ENCODE measurements at places on chromosomes 11 and 22.

DNA sequence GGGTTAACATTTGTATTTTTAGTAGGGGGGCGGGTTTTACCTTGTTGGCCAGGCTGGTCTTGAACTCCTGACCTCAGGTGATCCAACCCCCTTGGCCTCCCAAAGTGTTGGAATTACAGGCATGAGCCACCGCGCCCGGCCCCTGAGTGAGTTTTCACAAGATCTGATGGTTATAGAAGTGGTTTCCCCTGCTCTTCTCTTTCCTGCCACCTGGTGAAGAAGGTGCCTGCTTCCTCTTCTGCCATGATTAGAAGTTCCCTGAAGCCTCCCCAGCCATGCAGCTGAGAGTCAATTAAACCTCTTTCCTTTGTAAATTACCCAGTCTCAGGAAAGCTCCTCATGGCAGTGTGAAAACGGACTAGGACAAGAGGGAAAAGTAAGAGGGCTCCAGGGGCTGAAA lies 259.1 kb upstream of the PLET1 start:
- no peak for DNase-seq

GRCh38 chr11:86063536-86063935 lies 5.3 kb downstream of the PICALM start:
- no peak for DNase-seq

DNA sequence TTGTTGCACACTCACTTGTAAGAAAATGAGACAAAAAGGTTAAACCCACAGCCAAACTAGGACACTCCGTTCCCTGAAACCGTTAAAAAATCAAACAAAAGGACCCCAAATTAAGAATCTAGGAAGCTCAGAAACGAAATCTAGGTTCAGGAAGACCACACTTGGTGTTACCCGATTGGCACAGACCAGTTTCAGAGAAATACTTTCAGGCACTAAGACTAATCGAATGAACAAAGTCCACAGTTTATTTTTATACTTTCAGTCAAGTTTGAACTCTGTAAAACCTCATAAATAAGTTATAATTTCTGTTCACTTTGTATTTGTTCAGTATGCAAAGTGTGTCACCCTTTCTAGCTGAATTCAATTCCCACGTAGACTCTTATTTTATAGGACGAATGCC lies 38.8 kb upstream of the TTC12 start:
- no peak for DNase-seq

GRCh38 chr11:97683733-97684132 lies 1293.9 kb downstream of the JRKL start:
- no peak for DNase-seq

DNA sequence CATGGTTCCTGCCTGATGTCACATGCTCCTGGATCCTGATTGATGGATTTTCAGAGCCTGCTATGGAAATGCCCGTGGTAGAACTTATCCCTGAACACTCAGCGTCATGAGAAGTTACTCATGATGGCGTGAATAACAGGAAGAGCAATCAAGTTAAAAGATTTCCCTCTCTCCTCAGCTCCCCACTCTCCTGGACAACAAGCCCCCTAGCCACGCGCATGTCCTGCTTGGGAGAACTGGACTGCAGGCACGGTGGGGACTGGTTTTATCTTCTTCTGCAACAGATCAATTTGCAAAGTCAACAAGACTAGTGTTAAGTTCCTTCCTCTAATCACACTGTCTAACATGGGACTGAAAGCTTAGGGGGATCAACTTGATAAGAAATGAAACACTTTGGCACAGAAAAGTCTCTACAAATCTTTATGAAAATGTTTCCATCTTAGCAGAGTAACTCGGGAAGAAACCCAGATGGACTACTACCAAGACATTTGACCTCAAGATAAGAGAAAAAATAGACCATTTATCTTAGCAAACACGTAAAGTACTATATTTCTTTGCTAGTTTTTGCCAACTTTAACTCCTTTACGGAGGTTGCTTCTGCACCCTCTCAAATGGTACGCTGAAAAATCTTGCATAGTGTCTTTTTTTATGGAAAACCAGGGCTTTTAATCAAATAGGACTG lies 27.6 kb downstream of the POU2AF1 start:
- no peak for DNase-seq

GRCh38 chr11:32829680-32830412 lies at the start of gene PRRG4:
Gene PRRG4 (plus strand): TSS chr11:32829927. CDS start chr11:32830530, 603 bp downstream.
- DNase-seq = peak; percentile 88

- DNase-seq = no peak
Measured at GRCh38 chr22:31160328-31160978, 471 bp downstream of the RNF185 start.

DNA sequence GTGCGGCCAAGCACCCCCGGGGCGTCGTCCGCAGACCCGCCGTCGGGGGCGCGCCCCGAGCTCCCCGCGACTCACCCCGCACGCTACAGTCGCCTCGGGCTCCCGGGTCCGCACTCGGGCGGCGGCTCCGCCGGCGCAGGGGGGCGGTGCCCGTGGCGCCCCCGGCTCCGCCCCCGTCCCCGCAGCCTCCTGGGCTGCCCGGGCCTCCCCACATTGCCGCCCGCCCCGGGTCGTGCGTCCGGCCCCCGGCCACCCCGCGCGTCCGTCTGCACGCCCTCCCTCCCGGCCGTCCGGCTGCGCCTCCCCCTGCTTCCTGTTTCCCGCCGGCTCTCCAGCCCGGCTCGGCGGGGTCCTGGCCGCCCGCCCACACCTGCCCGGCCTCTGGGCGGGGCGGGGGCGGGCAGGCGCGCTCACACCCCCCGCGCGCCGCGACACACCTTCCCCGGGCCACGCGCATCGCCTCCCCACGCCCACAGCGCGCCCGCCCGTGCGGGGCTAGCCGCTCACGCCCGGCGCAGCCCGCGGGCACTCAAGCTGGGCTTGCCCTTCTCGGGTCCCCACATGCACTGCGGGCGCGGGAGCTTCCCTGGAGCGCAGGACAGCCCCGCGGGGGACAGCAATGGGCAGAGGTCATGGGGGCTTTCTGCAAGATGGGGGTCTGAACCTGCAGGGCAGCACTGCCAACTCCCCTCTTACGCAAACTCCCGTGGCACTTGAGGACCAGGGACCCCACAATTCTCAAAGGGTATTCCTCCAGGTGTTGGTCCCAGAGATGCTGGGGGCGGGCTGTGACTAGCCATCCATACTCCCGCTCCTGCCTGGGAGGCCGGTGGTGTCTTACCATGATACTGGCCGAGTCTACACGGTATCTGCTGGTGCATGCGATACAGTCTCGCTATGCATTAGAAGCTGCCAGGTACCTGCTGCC lies at the start of gene CARD10:
TSS of gene CARD10 (minus strand) at position 148 of the 928 bp plus-strand sequence. CDS start 215 bp downstream, outside the sequence.
- peak; percentile 84 for DNase-seq

DNA sequence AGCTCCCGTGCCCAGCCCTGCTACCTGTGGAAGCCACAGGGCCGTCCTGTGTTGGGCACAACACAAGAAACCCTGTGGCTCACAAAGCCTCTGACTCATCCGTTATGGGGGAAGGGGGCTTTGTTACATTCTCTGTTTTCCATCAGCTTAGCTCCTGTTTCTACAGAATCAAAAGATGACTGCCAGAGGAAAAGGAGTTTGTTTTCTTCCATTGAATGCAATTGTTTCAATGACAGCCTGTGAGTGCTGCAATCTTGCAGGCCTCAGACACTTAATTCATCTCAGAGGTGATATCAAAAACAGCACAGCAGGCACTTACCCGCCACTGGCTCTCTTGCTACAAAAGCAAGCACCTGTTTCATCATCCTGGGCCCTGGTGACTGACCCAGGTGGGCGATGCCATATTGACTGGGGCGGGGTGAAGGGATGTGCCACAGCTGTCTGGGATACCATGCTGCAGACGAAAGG lies 194.3 kb downstream of the OPCML start:
- DNase-seq = no peak

DNA sequence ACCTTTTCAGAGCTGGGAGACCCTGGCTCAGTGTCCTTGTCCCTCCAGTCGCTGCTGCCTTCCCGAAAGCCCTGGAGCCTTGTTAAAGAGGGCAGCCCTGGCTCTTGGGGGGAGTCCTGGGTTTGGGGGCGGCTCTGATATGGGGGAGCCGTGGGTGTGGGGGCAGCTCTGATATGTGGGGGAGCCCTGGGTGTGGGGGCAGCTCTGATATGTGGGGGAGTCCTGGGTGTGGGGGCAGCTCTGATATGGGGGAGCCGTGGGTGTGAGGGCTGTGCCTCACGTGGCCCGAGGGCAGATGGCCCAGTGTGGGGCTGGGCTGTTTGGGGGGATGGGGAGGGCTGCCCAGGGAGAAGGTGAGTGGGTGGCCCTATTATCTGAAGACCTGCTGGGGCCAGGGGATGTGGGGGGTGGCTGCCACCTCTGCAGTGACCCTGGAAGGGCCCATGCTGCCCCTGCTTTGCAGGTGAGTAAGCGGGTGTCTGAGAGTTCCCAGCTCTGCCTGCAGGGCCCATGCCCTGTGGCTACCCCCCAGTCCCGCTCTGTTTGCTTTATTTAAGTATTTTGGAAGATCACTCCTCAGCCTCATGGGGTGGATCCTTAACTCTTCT lies 30.9 kb upstream of the GRAMD4 start:
- no peak for DNase-seq

DNA sequence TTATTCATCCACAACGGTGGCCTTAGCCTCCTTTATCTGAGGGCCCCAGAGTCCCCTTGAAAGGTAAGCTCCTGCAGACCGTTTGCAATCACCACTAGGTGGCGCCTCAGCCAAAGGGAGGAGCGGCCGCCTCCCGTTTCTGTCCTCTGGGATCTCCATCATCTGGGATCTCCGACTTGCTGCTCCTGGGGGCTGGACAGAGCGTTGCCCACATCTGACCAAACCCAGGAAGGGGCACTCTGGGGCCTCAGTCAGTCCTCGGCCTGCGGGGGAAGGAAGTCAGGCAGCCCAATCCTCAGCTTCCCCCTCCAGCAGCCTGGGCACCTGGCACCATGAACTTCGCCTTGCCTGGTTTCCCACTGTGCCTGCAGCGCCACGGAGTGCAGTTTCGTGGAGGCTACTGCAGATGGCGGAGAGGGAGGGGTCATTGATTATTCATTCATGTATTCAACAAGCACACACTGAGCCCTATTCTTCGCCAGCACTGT lies 23.5 kb downstream of the TP53I11 start:
- peak; percentile 89 for DNase-seq
